Karpas-422 (cell line): ENCODE measurements at places on chromosomes 4 and X. TPM values are rescaled to one million over a fixed set of nuclear protein-coding genes. Genes with fewer than 3 reads are reported as not detected.

DNA sequence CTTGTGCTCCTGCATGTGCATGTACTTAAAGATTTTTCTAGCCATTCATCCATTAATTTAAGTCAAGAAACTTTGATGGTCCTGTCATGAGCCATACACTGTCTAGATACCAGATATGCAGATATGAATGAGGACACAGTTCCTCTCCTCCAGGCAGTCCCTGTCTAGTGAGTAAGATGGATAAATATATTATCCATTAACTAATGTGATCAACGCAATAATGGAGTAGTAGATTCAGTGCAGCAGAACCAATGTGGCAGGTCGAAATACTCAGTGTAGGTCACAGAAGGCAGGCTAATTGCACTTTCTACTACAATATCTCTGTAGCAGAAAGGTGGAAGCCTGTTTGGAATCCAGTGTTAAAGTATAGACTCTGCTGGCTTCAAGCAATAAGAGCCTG, 112.5 kb downstream of the PCDH7 start:
- no peaks in the 10 kb centered on the region for H3K27me3 ChIP-seq
- H3K27ac ChIP-seq = no peak overlapping the region
- H3K4me1 ChIP-seq = no peaks in the 10 kb centered on the region

DNA sequence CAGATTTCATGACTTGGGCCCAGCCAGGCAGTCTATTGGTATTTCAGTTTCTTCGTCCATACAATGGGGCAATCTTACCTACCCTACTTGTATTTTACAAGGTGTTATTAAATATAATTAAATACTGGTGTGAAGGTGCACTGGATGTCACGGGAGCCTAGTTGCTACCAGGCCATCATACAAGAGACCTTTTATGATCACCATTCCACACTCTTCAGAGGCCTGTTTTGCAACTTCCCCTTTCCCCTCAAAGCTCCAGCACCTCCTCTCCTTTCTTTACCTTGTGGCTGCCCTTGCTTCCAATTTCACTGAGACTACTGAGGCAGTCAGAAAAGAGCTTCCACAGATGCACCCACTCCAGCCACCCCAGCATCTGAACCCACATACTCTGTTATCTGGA, 93.8 kb upstream of the HELT start:
- no peaks in the 10 kb centered on the region for H3K4me1 ChIP-seq
- H3K27me3 ChIP-seq = no peaks in the 10 kb centered on the region
- H3K27ac ChIP-seq = no peak overlapping the region
- H3K36me3 ChIP-seq = no peaks in the 10 kb centered on the region

DNA sequence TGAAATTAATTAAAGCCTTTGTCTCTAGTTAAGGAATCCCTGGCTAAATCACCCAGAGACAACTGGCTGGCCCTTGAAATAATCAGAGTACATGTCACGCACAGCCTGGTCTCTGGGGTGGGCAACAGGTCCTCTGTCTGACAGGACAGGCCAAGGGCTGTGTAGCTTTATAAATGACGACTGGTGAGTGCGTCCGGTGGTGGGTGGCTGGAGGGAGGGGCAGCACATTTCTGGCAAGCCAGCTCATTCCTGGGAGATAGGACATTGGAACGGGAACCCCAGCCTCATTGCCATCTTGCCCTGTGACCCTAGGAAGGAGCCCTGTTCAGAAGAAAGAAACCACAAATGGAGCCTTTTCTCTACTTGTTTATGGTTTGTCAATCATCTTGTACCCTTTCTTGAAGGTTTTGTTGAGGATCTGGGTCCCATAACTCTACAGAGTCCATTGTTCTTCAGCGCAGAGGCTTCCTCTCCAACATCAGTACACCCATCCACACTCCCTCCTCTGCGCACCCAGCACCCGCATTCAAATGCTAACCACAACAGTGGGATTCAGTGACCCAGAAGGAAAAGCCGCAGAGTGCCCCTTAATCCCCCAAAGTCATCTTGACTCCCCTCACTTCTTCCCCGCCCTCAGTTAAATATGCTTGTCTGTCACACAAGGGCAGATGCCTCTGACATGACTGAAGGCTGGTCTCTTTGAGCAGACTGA, 368.1 kb downstream of the UNC5C start:
- no peaks in the 10 kb centered on the region for H3K27me3 ChIP-seq
- H3K27ac ChIP-seq = no peak overlapping the region
- H3K4me1 ChIP-seq = no peaks in the 10 kb centered on the region
- no peak for DNase-seq

GRCh38 chr4:88737307-88737941, 39.8 kb upstream of the NAP1L5 start:
- H3K27ac ChIP-seq = no peak overlapping the region
- H3K36me3 ChIP-seq = no peaks in the 10 kb centered on the region
- H3K4me3 ChIP-seq = no peak overlapping the region
- H3K4me1 ChIP-seq = no peaks in the 10 kb centered on the region
- no peaks in the 10 kb centered on the region; the same call in 1 of the 2 replicates for H3K27me3 ChIP-seq
- no peak for DNase-seq

DNA sequence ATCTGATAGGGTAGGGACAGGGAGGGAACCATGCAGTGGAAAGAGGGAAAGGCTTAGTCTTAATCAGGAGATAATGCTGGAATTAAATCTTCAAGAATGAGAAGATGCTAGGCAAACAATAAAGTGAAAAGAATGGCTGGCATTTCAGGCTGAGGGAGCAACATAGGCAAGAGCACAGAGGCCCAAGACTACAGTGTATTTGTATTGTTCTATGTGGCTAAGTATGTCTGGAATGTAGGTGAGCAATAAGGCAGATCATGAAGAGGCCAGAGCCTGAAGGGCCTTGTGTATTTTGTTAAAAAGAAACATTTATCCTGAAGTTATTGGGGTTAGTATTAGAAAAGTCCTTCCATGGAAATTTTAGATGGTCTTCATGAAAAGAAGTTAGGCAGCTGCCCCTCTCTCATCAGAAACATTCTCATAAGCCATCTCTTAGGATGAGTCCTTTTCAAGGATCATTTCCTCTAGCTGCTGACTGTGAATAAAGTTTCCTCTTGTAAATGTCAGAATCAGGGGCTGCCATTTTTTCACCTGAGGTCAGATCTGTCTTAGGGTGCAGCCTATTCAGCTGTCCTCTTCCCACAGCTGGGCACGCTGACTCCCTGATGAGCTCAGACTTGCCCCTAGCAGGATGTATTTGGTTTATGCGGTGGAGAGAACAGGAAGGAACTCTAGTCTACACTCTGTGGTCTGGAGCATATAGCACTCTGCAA, 46.3 kb downstream of the ATP10D start:
- no peak overlapping the region for H3K27ac ChIP-seq
- DNase-seq = no peak
- H3K4me3 ChIP-seq = no peak overlapping the region
- H3K4me1 ChIP-seq = no peaks in the 10 kb centered on the region

DNA sequence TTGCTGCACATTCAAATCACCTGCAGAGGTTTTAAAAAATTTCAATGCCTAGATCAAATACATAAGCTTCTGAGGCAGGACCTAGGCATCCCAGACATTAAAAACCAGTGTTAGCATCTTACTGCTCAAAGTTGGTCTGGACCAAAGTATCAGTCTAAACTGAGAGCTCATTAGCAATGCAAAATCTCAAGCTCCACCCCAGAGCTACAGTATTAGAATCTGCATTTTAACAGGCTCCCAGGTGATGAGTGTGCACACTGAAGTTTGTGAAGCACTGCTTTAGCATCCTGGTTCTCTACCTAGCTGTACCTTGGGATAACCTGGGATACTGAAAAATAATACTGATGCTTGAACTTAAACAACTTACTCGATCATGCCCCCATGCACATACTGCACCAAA, 96.0 kb downstream of the PRRG1 start:
- DNase-seq = no peak
- H3K4me3 ChIP-seq = no peak overlapping the region
- no peaks in the 10 kb centered on the region for H3K36me3 ChIP-seq
- H3K27me3 ChIP-seq = no peaks in the 10 kb centered on the region
- H3K27ac ChIP-seq = no peak overlapping the region
- H3K4me1 ChIP-seq = no peaks in the 10 kb centered on the region

Gene STK32B
- not detected in 2 replicates for total RNA-seq

GRCh38 chr4:18529482-18529881, 507.9 kb upstream of the LCORL start:
- H3K36me3 ChIP-seq = no peaks in the 10 kb centered on the region
- no peak overlapping the region for H3K27ac ChIP-seq
- H3K27me3 ChIP-seq = no peaks in the 10 kb centered on the region

DNA sequence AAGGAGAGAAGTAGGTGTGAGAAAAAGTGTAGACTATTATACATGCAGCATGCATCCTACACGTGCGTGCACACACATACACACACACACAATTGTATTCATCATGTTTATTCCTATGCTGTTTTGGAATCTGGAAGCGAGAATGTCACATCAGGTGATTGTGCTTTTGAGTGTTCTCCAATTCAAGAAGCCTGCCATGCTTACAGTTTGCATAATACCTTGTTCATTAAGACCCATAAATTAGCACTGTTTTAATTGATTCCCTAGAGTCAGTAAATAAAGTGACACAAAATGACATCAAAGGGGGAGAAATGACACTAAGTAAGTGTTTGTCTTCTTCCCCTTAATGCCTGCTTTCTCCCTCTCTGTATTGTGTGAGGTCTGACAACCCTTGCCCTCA, 336.1 kb upstream of the IGFBP7 start:
- no peaks in the 10 kb centered on the region for H3K27me3 ChIP-seq
- H3K27ac ChIP-seq = no peak overlapping the region
- no peak for DNase-seq
- no peak overlapping the region for H3K4me3 ChIP-seq
- no peaks in the 10 kb centered on the region for H3K36me3 ChIP-seq

DNA sequence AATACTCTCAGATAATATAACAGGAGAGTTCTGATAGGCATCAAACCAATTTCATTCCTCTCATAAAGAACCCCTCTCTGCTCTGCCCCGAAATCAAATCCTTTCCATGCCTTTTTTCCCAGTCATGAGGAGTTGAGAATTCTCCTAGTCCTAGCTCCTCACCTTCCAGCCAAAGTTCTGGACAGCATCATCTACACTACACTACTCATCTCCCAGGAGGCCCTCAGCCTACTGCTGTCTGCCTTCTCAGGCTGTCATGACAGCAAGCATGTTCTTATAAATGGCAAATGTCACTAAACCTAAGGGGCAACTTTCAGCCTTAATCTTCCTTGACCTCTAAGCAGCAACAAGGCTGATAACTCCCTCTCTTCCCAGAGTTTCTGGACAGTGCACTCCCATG, 26.6 kb downstream of the MAPK10 start:
- DNase-seq = no peak
- peak overlapping the region; percentile 10; the same call in 1 of the 2 replicates for H3K27ac ChIP-seq
- H3K4me1 ChIP-seq = peaks cover 41% of the 10 kb centered on the region
- no peak overlapping the region for H3K4me3 ChIP-seq

Gene ENOX2
- total RNA-seq = 6.0 and 6.3 TPM in 2 replicates

Gene CT83
- total RNA-seq = not detected in 2 replicates

DNA sequence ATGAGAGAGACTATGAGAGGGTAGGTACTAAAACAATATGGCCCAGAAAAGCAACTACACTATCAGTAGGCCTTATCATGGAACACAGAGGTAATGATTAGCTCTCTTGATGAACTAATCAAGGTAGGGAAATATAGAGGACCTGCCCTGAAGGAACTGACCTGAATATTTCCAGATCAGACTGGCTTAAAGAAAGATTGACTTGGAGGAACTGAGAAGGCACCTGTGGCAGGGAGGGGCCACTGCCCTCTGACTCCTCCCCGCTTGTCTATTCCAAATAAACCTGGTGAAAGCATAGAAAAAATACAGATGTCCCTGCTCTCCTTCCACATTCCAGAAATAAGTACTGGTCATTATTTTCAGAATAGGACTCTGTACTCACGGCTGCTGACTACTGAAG, 5.5 kb downstream of the RPS6KA6 start:
- no peaks in the 10 kb centered on the region for H3K27me3 ChIP-seq
- H3K4me3 ChIP-seq = no peak overlapping the region
- no peaks in the 10 kb centered on the region for H3K36me3 ChIP-seq
- no peak overlapping the region for H3K27ac ChIP-seq
- peak; percentile 22 for DNase-seq
- H3K4me1 ChIP-seq = peaks cover 34% of the 10 kb centered on the region

- DNase-seq = no peak
- no peaks in the 10 kb centered on the region for H3K4me1 ChIP-seq
- no peaks in the 10 kb centered on the region for H3K27me3 ChIP-seq
- no peaks in the 10 kb centered on the region for H3K36me3 ChIP-seq
These were observed 9.9 kb upstream of the GK start for GRCh38 chrX:30643313-30643821.

- no peaks in the 10 kb centered on the region for H3K4me1 ChIP-seq
- no peak overlapping the region for H3K4me3 ChIP-seq
- H3K27ac ChIP-seq = no peak overlapping the region
- DNase-seq = no peak
- no peaks in the 10 kb centered on the region for H3K36me3 ChIP-seq
- no peaks in the 10 kb centered on the region for H3K27me3 ChIP-seq
These were observed 45.8 kb downstream of the ANXA10 start for GRCh38 chr4:168138143-168138542.

- H3K27ac ChIP-seq = no peak overlapping the region
- H3K27me3 ChIP-seq = no peaks in the 10 kb centered on the region
- no peaks in the 10 kb centered on the region for H3K4me1 ChIP-seq
These were observed 216.9 kb downstream of the PTTG2 start for GRCh38 chr4:38177035-38177546.

- no peaks in the 10 kb centered on the region for H3K4me1 ChIP-seq
- H3K4me3 ChIP-seq = no peak overlapping the region
- H3K36me3 ChIP-seq = no peaks in the 10 kb centered on the region
- no peaks in the 10 kb centered on the region for H3K27me3 ChIP-seq
- no peak overlapping the region for H3K27ac ChIP-seq
- DNase-seq = no peak
These were observed 7.6 kb downstream of the HS3ST1 start for GRCh38 chr4:11421116-11421515.

Gene P2RY8
- total RNA-seq = 87.1 and 130 TPM in 2 replicates

- H3K27me3 ChIP-seq = no peaks in the 10 kb centered on the region
- H3K4me1 ChIP-seq = no peaks in the 10 kb centered on the region
- no peaks in the 10 kb centered on the region for H3K36me3 ChIP-seq
These were observed 355.4 kb upstream of the CPEB2 start for GRCh38 chr4:14646831-14647230.
